Effector memory CD4-positive, alpha-beta T cell (primary cell): ENCODE measurements at places on chromosomes 12 and 14.

DNA sequence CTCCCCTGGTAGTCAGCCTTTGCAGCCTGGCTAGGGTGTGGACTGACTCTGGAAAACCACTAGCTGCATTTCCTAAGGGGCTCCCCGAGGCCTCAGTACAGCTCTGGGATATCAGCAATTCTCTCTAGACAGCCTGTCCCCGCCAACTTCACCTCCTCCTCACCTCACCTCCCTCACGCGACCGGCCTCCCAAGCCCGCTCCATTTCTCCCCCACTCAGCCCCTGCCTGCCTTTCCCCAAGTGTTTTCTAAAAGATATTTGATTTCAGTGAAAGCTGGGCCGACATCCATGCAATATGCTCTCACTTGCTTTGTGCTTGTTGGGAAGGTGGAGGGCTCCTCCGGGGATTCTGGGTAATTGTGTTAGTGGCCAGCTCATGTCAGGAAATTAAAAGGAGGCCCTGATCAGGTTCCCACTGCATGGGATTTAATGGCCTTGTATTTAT is 91.8 kb downstream of the ESRRB start:
- no peaks in the 10 kb centered on the region for H3K4me1 ChIP-seq
- H3K36me3 ChIP-seq = no peaks in the 10 kb centered on the region
- no peaks in the 10 kb centered on the region for H3K27me3 ChIP-seq
- no peak for DNase-seq
- no peak overlapping the region for H3K27ac ChIP-seq
- no peak overlapping the region for H3K4me3 ChIP-seq

- no peaks in the 10 kb centered on the region for H3K36me3 ChIP-seq
- peaks cover 10% of the 10 kb centered on the region for H3K4me1 ChIP-seq
- peak overlapping the region; percentile 91 for H3K4me3 ChIP-seq
- peaks cover 18% of the 10 kb centered on the region for H3K27me3 ChIP-seq
Measured at GRCh38 chr14:72894623-72895378, 900 bp upstream of the DPF3 start.

GRCh38 chr12:66964629-66965028 is 285.8 kb upstream of the GRIP1 start:
- H3K36me3 ChIP-seq = no peaks in the 10 kb centered on the region
- peak; percentile 24 for DNase-seq
- no peaks in the 10 kb centered on the region for H3K4me1 ChIP-seq

- H3K36me3 ChIP-seq = no peaks in the 10 kb centered on the region
- no peaks in the 10 kb centered on the region for H3K27me3 ChIP-seq
- no peak overlapping the region for H3K27ac ChIP-seq
- no peak overlapping the region for H3K4me3 ChIP-seq
- no peak for DNase-seq
Measured at GRCh38 chr12:130347588-130347987, 9.9 kb downstream of the PIWIL1 start.

- no peak overlapping the region for H3K4me3 ChIP-seq
- no peak for DNase-seq
- H3K4me1 ChIP-seq = no peaks in the 10 kb centered on the region
- no peak overlapping the region for H3K27ac ChIP-seq
- no peaks in the 10 kb centered on the region for H3K27me3 ChIP-seq
Measured at GRCh38 chr12:96274331-96274730, 80.2 kb downstream of the ELK3 start.

GRCh38 chr12:112950701-112951100 is 12.4 kb downstream of the OAS3 start:
- no peaks in the 10 kb centered on the region for H3K27me3 ChIP-seq
- H3K36me3 ChIP-seq = peaks cover 33% of the 10 kb centered on the region
- no peak overlapping the region for H3K27ac ChIP-seq
- no peak overlapping the region for H3K4me3 ChIP-seq
- H3K4me1 ChIP-seq = no peaks in the 10 kb centered on the region
- DNase-seq = no peak

DNA sequence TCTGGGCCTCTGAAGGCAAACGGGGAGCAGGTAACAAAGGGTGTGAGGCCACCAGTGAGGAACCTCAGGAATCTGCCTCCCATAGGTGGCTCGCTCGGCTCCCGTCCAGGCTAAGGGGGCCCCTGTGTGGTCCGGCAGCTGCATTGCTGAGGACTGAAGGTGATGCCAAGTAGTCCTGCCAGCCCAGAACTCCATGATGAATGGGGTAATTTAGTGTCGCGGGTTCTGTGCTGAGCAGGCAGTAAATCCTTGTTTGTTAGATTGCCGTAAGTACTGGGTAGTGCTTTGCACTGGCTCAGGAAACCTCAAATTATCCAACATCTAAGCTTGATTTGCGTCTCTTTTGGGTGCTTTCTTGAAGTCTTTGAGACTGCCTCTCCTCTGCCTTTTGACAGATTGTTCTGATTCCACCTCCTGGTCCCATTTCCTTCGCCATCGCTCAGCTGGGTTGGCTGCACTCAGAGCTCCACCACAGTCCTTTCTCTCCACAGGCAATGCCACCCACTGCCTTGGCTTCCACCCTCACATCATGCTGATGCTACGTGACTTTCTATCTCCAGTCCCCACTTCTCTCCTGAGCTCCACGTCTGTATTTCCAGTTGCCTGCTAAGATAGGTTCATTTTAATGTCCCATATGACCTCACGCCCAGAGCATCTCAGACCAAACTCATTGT is 392.0 kb downstream of the FUT8 start:
- H3K36me3 ChIP-seq = no peaks in the 10 kb centered on the region
- no peak overlapping the region for H3K27ac ChIP-seq
- no peak for DNase-seq
- H3K4me3 ChIP-seq = no peak overlapping the region

DNA sequence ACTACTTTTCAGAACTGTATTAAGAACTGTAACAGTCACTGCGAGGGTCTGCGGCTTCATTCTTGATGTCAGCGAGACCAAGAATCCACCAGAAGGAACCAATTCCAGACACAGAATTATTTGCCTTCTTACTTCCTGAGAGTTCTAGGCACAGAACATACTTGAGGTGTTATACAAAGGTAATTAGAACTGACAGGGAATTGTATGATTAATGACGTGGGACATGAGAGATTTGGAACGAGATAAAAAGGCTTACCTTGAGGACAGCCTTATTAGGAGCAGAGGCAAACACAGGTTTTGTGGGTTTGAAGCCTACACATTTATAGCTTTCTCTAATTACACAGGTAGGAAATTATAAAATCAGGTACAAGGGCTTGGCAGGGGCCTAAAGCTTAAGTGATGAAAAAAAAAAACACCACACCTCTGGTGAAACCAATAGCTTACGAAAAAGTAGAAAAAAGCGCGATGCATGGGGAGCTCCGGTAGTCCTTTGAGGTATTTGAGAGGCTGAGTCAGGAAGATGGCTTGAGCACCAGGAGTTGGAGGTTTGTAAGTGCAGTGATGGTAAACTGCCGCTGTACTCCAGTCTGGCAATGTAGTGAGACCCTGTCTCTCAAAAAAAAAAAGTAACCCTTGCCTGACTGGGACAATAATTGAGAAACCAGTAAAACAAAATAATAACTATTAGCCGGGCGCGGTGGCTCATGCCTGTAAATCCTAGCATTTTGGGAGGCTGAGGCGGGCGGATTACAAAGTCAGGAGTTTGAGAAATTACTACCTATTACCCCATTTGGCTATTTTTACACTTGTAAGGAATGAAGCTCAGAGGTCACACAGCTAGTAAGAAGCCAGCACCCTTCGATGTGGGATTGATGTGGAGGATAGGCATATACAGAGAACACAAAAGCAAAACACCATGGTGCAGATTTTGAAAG is 795 bp upstream of the ACOT2 start:
- H3K36me3 ChIP-seq = no peaks in the 10 kb centered on the region
- peak overlapping the region; percentile 87 for H3K4me3 ChIP-seq
- H3K27me3 ChIP-seq = no peaks in the 10 kb centered on the region
- H3K4me1 ChIP-seq = peaks cover 17% of the 10 kb centered on the region

GRCh38 chr12:2607881-2608607 is 186.7 kb upstream of the FKBP4 start:
- no peak overlapping the region for H3K4me3 ChIP-seq
- H3K27ac ChIP-seq = no peak overlapping the region
- H3K27me3 ChIP-seq = no peaks in the 10 kb centered on the region
- DNase-seq = no peak
- H3K4me1 ChIP-seq = no peaks in the 10 kb centered on the region
- H3K36me3 ChIP-seq = no peaks in the 10 kb centered on the region

- H3K4me1 ChIP-seq = no peaks in the 10 kb centered on the region
- no peaks in the 10 kb centered on the region for H3K27me3 ChIP-seq
- DNase-seq = no peak
- H3K27ac ChIP-seq = no peak overlapping the region
Measured at GRCh38 chr12:92261071-92261470, 115.4 kb upstream of the BTG1 start.

GRCh38 chr12:99334285-99335056 is 313.1 kb upstream of the GARIN6 start:
- no peak overlapping the region for H3K4me3 ChIP-seq
- DNase-seq = no peak
- H3K27me3 ChIP-seq = no peaks in the 10 kb centered on the region
- no peaks in the 10 kb centered on the region for H3K4me1 ChIP-seq
- H3K27ac ChIP-seq = no peak overlapping the region

GRCh38 chr12:11545484-11546330 is 103.8 kb upstream of the ETV6 start:
- no peaks in the 10 kb centered on the region for H3K27me3 ChIP-seq
- H3K36me3 ChIP-seq = no peaks in the 10 kb centered on the region
- peaks cover 36% of the 10 kb centered on the region for H3K4me1 ChIP-seq
- DNase-seq = peak; percentile 32
